ENCODE measurements at places on chromosomes 2 and 18.

DNA sequence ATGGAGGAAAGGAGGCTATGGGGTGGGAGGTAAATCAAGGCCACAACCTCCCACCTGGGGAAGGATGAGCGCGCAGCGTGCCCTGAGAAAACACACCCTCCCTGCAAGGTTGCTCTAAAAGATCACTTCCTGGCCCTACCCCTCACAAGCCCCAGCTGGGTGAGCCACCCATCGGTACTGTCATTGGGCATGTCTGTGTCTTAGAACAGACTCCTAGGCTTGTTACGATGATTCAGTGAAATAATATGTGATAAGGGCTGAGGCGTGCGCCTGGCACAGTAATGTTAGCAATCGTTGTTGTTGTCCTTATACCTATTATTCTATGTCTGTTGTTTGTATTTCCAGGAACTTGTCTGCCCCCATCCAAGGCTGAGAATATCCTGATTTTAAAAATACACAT, 175.1 kb downstream of the ZFP36L2 start:
- DNase-seq, result peak; percentile 93

GRCh38 chr2:120857931-120858330, 122.3 kb downstream of the GLI2 start:
- no peak for DNase-seq

DNA sequence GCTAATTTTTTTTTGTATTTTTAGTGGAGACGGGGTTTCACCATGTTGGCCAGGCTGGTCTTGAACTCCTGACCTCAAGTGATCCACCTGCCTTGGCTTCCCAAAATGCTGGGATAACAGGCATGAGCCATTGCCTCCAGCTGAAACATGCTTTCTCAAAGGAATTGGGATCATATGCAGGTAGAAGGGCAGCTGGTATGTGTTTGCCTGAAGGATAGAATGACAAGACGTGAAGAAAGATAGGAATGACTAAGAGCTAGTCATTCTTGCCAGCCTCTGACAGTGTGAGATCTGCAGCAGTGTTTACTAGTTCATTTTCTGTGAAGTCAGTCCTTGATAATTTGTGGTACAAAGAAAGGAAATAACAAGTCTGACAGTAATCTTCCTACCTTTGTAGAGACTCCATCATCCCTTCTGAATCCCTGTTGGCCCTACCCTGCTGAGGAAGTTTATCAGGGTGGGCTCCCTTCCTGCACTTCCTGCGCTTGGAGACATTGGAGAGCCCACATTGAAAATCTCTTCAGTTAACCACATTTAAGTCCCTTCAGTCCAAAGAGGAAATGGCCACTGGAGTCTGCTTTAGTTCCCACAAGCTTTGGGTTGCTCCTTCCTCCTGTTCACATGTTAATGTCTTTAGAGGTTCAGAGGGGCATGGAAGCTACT, 14.7 kb downstream of the CFLAR start:
- peak; percentile 92 for DNase-seq

DNA sequence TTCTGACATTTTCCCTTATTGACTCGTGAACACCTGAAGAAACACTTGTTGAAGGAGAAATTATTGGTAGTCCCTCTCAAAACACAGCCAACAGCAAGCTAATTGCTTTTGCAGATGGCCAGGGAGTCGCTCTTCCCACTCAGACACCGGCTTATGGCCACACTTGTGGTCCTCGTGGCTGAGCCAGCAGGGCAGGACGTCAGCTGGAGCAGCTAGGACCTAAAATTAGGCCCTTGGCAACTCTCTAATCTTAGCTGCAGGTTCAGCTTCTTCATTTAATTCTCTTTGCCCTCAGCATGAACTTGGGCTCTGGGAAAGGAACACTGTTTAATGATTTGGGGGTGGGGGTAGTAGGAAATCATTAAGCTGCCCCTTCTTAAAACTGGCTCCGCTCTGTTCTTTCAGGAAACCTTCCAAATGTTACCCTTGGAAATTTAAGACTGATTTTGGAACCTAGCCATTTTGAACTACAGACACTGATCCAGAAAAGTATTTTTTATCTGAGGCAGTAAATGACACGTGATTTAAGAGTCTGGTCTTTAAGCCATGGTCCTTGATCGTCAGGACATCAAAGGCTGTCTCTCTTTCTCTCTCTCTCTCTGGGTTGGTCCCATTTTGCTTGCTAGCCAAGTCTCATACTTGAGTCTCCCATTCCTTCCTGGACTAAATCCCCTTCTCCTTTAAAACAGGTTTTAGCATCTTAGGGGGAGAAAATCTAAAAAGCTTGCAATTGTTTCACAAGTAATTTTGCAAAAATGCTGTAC, 77.5 kb downstream of the CDK15 start:
- DNase-seq, result no peak

DNA sequence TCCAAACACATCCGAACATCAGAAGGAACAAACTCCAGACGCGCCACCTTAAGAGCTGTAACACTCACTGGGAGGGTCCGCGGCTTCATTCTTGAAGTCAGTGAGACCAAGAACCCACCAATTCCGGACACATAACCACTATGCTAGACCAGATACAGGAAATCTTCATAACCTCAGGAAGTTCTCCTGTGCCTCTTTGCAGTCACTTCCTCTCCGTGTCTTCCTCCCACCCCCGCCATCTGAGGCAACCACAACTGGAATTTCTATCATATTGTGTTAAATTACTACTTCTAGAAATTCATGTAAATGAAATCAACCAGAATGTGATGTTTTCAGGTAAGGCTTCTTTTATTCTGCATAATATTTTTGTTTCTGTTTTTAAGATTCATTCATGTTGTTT, 631.0 kb upstream of the NXPH2 start:
- no peak for DNase-seq

DNA sequence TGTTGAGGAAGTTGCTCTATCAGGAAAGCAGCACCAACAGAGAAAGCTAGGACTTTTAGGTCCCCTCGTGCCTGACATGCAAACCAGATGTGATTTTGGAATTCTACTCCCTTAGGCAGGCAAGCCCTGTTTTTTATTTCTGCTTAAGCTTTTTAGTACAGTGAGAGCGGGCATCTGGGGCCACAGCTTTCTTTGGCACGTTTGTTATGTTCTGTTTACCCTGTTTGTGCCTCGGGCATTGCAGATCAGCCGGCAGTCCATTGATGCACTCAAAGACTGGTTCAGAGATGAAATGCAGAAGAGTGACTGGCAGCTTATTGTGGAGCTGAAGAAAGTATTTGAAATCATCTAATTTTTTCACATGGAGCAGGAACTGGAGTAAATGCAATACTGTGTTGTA, 61.9 kb downstream of the EIF5B start:
- DNase-seq, result no peak

GRCh38 chr2:238810321-238810720, 37.6 kb upstream of the TWIST2 start:
- DNase-seq, result no peak

DNA sequence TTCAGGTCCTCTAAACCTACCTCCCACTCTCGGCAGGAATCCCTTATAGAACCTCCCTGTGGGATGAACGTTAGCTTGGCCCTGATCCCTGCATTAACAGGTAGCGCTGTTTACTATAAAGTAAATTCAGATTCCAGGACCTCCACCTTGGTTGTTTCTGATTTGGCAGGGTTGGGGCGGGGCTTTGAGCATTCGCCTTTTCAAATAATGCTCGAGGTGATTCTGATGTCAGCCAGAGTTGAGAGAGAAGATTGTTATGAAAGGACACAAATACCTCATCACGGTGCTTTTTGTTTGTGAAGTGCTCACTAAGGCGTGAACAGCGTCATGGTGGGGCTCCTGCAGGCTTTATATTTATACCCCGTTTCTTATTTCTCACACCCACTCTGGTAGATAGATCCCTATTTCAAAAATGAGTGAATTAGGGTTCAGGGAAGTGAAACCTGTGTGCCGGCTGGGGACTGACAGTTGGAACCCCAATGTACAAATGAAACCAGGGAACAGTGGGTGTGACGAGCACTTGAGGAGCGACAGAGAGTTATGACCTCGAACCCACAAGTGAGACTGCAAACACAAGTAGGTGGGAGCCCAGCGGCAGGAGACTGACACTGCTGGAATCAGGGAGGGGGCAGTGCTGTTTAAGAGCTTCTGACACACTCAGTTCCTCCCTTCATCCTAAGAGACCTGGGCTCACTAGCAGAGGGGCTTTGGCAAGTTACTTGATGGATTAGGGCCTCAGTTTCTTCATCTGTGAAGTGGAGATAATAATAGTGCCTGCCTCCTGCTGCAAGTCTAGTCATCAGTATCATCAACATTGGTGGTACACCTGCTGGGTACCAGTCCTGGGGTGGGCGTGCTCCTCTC, 14.2 kb upstream of the CXCR4 start:
- DNase-seq, result no peak

DNA sequence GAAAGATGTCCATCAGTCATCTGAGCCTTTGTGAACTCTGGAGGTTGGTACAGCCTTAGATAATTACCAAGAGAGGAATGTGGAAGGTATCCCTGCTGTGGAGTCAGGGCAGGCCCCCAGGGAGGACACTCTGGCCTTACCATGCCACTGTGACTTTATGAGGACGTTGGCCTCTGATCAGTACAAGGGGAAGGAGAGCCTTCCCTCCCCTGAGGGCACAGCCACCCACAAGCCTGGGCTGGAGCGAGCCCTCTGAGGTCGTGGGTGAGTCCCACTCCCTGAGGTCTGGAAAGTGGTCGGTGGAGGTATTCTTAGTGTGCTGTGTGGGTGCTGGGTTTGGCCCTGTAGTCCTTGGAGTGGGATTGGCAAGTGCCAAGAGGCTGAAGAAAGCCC, 91.6 kb downstream of the STPG4 start:
- DNase-seq, result no peak

- no peak for DNase-seq
Observed at GRCh38 chr2:161165811-161166210, 5.6 kb downstream of the TANK start.

GRCh38 chr2:169768262-169768995, 30.2 kb upstream of the SSB start:
- DNase-seq, result no peak

- no peak for DNase-seq
Observed at GRCh38 chr18:40096675-40097074, 1858.4 kb upstream of the PIK3C3 start.
